ENCODE measurements at places on chromosomes 4 and X. TPM values are rescaled to one million over a fixed set of nuclear protein-coding genes. Genes with fewer than 3 reads are reported as not detected.

The IL2RG gene
- 1.1 TPM for polyA plus RNA-seq

The SPATA4 gene
- 0.34 TPM for polyA plus RNA-seq

DNA sequence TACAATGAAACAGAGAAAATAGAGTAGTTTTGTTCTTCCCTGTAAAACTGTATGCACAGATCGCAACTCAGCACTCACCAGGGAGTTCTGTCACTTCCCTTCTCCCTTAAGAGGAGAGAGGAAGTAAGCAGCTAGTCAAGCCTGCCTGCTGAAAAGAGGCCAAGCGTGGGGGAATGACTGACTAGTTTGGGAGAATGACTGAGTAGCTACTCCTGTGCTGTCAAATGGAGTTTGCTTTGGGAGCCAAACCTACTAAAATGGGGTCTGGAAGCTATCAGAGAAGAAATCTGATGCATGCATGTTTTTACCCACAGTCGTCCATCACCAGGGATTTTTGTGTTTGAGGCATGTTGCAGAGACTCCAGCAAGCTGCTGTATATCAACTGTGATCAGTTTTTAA lies 54.6 kb upstream of the LHFPL1 start:
- DNase-seq: no peak

- DNase-seq: no peak
These were observed 52.3 kb downstream of the USP9X start for GRCh38 chrX:41137589-41137988.

- DNase-seq: no peak
These were observed 32.3 kb downstream of the GPC3 start for GRCh38 chrX:133953078-133953477.
